Keratinocyte (primary cell): ENCODE measurements at places on chromosomes 4 and X.
A peak's percentile ranks its signal among the peaks of the same experiment; 100 is the strongest.

DNA sequence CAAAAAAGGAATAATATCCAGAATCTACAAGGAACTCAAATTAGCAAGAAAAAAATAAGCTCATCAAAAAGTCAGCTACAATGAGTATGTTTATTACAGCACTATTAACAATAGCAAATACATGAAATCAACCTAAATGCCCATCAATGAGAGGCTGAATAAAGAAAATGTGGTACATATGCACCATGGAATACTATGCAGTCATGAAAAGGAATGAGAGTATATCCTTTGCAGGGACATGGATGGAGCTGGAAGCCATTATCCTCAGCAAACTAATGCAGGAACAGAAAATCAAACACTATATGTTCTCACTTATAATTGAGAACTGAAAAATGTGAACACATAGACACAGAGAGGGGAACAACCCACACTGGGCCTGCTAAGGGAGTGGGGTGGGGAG lies 178.4 kb upstream of the IRS4 start:
- no peak for DNase-seq

GRCh38 chr4:168942985-168943384 lies 67.1 kb downstream of the CBR4 start:
- DNase-seq, result no peak

GRCh38 chrX:121496966-121497365 lies 449.6 kb downstream of the GLUD2 start:
- no peak for DNase-seq

DNA sequence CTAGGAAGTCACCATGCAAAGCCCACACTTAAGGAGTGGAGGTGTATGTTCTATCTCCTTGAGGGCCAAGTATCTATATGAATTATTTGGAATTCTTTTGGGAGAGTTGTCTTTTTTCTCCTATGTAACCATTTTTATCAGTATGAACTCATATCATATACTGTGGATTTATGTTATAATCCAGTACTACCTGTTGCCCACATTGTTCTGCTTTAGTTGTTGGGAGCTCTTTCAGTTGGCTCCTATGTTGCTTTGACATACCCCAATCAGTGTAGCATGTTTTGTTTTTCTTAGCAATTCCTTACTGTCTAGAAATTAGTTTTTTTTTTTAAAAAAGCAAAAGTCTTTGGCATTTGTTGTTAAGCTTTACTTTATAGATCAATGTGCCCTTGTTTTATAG lies 13.0 kb downstream of the UCHL1 start:
- no peak for DNase-seq

GRCh38 chr4:111174331-111174730 lies 551.5 kb upstream of the PITX2 start:
- DNase-seq, result no peak

DNA sequence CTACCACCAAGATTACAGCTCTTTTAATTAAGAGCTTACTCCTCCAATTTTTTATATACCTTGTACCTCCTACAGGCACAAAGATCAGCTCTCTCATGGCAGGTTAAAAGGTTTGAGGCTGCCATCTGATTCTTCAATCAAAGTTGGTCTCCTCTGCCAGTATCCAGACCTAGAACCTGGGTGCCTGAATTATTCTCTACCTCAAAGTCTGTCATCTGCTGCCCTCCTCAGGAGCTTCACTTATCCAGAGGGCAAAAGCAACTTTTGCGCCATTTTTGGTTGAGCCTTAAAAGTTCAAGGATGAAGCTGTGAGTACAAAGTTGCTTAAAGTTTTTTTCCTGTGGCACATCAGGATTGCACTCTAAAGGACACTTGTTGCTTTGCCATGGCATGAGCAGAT lies 343.7 kb upstream of the PPP1R2C start:
- DNase-seq, result no peak

DNA sequence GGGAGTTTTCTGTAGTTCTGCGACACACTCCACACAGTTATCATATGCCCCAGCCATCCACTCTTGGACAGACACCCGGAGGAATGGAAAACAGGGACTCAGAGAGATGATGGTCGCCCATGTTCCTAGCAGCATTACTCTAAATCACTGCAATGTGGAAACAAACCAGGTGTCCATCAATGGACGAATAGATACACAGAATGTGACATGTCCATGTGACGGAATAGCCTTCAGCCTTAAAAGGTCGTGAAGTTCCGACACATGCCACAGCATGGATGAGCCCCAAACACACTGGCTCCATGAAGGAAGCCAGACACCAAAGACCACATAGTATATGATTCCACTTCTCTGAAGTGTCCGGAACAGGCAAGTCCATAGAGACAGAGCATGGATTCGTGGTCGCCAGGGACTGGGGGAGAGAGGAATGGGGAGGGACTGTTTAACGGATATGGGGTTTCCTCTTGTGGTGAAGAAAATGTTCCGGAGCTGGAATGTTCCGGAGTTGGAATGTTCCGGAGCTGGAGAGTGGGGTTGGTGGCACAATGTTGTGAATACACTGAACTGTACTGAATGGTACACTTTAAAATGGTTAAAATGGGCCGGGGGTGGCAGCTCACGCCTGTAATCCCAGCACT lies 28.7 kb upstream of the AFAP1 start:
- DNase-seq, result no peak

DNA sequence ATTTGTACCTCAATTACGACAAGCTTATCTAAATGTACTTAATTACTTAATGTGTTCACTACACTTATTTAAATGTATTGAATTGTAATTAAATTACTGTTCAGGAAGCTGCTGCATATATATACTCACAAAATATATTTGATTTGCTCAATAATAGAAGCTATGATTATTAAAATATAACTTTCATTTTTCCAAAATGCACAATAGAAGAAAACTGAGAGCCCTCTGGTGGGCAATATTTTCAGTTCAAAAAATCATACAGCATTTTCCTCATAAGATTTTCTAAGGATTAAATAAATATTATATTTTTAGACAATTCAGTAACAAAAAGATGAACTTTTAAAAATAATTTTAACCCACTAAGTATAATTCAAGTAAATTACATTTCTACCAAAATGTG lies 217.3 kb downstream of the DKK2 start:
- no peak for DNase-seq

DNA sequence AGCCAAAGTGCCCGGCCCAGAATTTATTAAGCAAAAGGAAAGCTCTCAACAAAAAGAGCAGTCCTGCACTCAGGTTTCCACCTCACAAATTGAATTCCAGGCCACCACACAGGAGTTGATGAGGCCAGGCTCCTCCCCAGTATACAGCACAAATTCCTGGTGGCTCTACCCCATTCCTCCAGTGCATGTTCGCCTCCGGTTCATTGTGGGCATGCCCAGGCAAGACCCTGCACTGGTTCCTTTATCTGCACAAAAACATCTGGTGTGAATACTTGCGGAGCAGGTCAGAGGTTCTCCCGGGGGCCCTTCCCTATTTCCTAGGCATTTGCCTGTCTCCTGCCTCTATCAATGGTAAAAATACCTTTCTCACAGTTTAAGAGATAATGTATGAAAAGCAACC lies 195.2 kb upstream of the ANXA10 start:
- DNase-seq, result peak; percentile 87

GRCh38 chrX:129769467-129770154 lies 10.1 kb upstream of the SASH3 start:
- no peak for DNase-seq

DNA sequence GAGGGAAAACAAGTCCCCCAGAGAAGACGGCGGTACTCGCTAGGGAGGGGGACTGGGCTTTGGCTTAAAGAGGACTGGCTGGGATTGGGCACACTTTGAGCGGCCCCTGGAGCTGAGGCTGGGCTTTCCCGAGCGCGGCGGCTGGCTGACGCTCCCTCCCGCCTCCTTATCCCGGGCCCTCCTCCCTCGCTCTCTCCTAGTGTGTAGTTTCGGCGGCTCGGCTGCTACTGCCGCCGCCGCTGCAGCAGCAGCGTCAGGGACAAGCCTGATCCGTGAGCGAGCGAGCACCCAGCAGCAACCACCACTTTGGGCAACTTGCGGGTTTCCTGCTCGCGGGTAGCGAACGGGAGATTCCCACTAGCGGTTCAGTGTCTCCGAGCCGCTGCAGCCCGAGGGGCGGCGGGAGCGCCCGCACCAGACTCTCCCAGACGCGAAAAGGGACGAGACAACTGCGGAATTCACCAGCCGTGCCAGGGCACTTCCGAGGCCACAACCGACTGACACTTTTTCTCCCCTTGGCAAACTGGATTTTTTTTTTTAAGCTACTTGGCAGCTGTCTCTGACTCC lies 632 bp upstream of the PCDH7 start:
- DNase-seq, result no peak

GRCh38 chr4:98688411-98689290 lies 30.2 kb upstream of the TSPAN5 start:
- no peak for DNase-seq
